Activated CD4-positive, alpha-beta memory T cell treated with anti-CD3 and anti-CD28 coated beads for 36 hours (primary cell): ENCODE measurements at places on chromosomes 1 and 21.

DNA sequence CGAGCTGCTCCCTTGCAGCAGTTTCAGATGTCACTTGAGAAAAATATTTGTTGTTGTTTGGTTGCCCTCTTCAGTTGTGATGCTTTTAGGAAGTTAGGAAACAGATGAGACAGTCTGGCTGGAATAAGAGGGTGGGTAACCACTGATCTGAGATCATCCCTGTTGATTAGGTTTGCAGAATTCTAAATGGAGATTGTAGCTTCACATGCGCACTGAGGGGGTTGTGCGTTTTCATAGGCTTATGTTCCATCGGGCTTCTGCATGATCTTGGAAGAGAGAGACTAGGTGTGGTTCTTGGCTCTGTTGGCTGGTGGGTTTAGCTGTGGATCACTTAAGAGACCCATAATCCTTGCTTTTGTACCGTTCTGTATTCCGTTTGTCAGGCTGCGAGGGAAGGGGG lies 108.1 kb downstream of the CAMTA1 start:
- no peak for DNase-seq

GRCh38 chr1:183027031-183027430 lies 3.8 kb downstream of the LAMC1 start:
- DNase-seq, result no peak

- no peak for DNase-seq
Observed at GRCh38 chr21:32426592-32427051, 14.1 kb downstream of the EVA1C start.

GRCh38 chr21:45378258-45378966 lies 26.6 kb upstream of the COL18A1 start:
- no peak for DNase-seq

GRCh38 chr1:48000883-48001282 lies 3.7 kb upstream of the TRABD2B start:
- DNase-seq, result no peak

- no peak for DNase-seq
Observed at GRCh38 chr1:121558514-121558913, 373.7 kb downstream of the SRGAP2C start.

- no peak for DNase-seq
Observed at GRCh38 chr1:201578008-201578888, 39.3 kb downstream of the NAV1 start.
